ENCODE measurements at places on chromosomes 6 and 20. TPM values are rescaled to one million over a fixed set of nuclear protein-coding genes. Genes with fewer than 3 reads are reported as not detected.

DNA sequence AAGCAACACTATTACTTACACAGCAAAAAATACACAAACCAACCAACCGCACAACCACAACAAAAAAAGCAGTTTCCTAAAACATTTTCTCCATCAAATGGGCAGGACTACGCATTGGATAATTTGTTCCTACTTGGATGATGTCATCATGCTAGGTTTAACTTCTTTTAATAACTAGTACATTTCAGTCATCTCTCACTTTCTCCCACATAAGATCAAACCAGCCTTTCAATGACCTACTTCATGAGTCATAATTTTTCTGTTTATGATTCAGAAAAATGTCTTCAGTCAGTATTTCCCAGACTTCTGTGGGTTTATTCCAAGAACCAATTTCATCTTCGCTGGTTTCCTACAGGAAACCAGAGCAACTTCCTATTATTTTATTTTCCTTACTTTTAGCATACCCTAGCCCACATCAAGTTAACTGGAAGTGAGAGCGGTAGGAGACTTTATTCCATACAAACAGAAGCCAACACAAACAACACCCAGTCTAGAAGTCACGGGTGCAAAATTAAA is 134.2 kb downstream of the GMDS start:
- no peak for DNase-seq

The PGM3 gene
- 41.2 TPM for total RNA-seq

DNA sequence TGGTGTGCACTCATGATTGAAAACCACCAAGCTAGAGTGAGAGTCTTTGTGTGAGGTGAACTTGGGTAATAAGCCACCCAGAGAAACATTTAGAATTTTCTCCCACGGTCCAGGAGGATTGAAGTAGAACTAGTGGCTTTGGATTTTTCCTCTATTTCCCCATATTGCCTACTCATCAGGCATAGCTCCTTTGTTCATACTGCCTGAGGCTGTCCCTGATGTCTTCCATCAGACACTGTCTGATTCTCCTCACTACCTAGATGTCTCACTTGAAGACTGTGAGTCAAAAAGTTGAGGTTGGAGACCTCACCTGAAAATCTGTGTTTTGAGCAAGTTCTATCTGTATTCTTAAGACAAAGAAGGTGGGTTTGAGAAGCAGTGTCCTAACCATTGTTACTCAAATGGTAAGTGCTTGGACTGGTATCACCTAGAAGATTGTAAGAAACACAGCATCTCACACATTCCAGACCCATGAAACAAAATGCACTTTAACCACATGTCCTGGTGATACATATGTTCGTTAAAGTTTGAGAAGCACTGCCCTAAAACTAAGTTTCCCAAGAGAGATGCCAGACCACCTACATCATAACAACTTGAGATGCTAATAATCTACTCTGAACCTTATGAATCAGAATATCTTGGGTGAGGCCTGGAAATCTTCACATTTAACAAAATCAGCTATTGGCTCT is 523.4 kb upstream of the BTBD3 start:
- DNase-seq, result no peak

- DNase-seq, result no peak
Observed at GRCh38 chr20:53895385-53895755, 175.0 kb downstream of the BCAS1 start.

The ZC3H12D gene
- total RNA-seq, result 0.20 TPM
